ENCODE measurements at places on chromosomes 5 and 9.

GRCh38 chr9:113311961-113312360 lies 8.8 kb upstream of the RNF183 start:
- DNase-seq: no peak

- no peak for DNase-seq
These were observed 47.2 kb downstream of the EBF1 start for GRCh38 chr5:159052401-159053011.

DNA sequence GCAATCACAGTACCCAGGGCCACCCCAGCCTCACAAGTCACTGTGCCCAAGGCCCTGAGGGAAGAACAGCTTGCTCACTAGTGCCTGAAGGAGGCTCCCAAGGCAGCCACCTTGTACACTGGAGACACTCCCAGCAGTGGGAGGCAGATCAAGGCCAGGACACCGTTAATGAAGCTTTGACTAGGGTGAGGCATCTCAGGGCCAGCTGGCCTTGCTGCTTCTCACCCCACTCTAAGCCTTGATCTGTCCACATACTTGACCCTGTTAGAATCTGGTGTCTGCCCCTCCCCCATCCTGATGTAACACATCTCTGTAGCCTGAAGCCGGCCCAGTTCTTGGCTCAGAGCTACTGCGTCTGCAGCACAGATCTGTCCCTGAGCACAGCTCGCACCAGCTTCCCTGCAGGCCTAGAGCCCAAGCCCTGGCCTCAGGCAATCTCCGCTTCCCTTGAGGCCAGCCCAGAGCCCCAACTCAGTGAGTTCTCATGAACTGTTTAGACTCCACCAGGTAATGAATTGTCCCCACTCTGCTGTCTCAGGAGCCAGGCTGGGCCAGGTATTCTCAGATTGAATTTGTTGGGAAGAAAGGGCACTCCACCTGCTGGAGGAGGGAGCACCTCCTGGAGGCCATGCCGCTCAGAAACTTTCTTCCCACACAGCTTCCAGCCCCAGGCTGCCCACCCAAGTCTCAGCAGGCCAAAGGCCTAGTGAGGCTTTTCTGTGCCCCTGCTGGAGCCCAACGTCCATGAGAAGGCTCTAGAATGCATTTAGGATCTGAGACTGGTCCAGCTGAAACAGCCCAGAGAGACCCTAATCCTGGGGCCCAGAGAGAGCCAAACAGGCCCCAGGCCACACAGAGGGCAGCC lies 13.4 kb upstream of the JADE2 start:
- no peak for DNase-seq

- DNase-seq: no peak
These were observed 76.0 kb downstream of the ATPSCKMT start for GRCh38 chr5:10173716-10174115.

DNA sequence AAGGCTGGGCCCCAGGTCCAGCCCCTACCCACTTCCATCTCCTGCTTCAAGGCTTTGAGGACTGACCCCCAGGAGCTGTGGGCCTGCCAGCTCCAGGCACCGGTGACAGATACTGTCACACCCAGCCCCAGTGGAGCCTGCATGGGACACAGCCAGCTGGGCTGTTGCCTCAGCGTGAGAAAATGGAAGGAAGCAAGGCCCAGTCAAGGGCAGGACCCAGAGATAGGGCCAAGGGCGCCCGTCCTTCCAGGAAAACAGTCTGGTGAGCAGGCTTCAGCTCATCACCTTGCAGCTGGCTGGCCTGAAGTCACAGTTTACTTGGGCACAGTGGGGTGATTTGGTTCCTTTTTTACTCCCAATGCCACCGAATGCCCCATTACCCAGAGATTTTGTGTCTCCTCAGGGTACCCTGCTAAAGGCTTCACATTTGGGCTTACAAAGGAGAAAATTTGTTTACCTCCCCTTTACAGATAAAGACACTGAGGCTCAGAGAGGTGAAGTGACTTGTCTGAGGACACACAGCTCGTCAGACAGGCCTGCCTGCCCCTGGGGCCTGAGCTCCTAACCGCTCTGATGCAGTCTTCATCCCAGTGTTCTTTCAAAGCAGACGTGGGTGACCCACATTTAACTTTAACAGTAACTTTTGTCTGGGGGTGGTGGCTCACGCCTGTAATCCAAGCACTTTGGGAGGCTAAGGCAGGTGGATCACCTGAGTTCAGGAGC lies 21.5 kb upstream of the WDR38 start:
- no peak for DNase-seq

DNA sequence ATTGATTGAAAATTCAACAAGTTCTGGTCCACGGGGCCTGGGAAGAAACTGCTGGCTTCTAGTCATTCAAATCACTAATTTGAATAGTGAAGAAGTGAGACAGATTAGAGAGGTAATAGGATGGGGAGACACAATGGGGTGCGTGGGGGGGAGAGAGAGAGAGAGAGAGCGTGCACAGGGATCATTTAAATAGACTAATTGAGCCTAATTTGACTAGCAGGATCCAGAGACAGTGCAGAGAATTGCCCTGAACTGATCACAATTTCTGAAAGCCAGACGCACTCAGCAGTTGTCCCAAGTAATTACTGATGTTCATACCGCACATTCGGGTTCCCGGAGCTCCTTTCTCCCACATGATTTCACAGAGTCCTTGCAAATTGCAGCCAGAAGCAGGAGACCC lies 50.3 kb upstream of the C5orf58 start:
- DNase-seq: no peak

DNA sequence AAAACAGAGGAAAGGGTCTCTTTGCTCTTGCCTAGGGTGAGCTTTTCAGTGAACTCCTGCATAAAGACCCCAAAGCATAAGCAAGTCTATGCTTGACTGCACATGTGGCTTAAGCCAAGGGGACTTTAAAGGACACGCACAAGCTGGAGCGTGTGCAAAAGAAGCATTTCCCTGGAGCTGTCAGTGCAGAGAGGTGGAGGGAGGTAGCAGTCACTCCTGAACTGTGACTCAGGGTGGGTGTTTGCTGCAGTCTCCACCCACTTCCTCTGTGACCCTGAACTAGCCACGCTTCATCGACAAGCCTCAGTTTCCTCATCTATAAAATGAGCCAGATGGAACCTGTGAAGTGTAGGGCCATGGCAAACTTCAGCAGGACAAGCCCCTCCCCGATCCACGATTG lies 72.4 kb downstream of the PDZD2 start:
- DNase-seq: no peak

- DNase-seq: no peak
These were observed 19.0 kb upstream of the N4BP3 start for GRCh38 chr5:178094345-178094744.

DNA sequence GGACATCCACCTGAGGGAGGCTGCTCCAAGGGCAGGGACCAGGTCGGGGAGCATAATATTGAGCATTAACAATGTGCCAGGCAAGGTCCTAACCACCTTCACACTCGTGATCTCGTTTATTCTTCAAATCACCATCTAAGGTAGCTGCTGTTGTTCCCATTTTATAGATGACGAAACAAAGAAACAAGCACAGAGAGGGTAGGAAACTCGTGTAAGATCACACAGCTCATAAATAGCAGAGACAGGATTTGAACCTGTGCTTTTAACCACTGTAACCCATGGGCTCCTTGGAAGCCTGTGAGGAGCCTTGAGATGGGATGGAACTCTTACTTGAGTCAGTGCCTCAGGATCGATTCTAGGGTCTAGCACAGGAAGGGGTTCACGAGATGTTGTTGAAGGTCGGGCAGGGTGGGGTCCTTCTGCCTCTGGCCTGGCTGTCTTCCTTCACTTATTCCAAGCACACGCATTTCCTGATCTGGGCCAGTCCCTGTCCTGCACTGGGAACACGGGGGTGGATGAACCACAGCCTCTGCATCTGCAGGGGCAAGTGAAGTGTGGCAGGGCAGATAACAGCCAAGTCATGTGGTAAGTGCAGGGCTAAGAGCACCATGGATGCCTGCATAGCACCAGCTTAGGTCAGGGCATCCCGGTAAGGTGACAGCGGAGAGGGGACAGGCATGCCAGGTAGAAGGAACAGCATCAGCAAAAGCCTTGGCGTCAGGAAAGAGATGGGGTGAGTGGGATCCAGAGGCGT lies 188.1 kb downstream of the MELK start:
- DNase-seq: no peak

- no peak for DNase-seq
These were observed 86.7 kb downstream of the PHF2 start for GRCh38 chr9:93662952-93663572.

- DNase-seq: peak; percentile 35
These were observed 70.4 kb downstream of the MVB12B start for GRCh38 chr9:126397056-126397455.

- no peak for DNase-seq
These were observed 150.4 kb downstream of the HSPA4 start for GRCh38 chr5:133202066-133202665.

Data from stimulated activated CD8-positive, alpha-beta memory T cell treated with anti-CD3 and anti-CD28 coated beads, Interleukin-4, amount 100 ng/mL, for 24 hours (primary cell).